ENCODE measurements at places on chromosomes 11 and 22. TPM values are rescaled to one million over a fixed set of nuclear protein-coding genes. Genes with fewer than 3 reads are reported as not detected.

The CD248 gene
- total RNA-seq = not detected

The ZNRF3 gene
- 23.7 TPM for total RNA-seq

The TNNT3 gene
- not detected for total RNA-seq

DNA sequence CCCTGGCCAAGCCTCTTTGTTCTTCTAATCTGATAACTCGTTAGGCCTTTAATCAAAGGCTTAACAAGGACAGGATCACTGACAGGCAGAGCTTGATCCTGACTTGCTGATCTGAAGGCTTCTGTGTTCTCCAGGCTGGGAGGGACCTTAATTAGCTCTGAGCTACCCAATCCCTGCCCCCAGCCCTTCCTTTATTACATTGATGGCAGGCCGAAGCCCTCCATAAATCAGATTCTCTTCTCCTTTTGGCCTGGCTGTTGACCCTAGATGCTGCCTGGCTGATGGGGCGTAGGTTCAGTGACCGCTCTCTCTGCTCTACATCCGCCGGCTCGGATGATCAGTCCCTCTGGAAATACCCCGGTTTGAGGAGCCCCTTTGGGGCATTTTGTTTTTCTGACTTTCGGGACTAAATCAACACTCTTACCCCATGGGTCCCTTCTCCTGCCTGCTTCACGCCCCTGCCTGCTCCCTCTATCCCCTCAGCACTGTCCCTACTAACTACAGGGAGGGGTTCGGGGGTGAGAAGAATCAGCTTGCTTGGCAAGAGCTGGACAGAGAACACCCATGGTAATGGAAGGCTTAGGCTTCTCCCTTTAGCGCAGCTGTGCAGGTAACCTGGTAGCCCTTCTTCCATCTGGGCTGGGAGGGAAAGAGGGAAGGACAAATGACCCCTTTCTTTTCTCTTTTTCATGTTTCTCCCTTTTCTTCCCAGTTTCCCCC is 10.0 kb upstream of the RRM1 start:
- peaks cover 8% of the 10 kb centered on the region for H3K4me1 ChIP-seq
- no peak overlapping the region for H3K4me3 ChIP-seq
- H3K36me3 ChIP-seq = no peaks in the 10 kb centered on the region
- H3K27me3 ChIP-seq = no peaks in the 10 kb centered on the region
